ENCODE measurements at places on chromosomes 6 and 20.

DNA sequence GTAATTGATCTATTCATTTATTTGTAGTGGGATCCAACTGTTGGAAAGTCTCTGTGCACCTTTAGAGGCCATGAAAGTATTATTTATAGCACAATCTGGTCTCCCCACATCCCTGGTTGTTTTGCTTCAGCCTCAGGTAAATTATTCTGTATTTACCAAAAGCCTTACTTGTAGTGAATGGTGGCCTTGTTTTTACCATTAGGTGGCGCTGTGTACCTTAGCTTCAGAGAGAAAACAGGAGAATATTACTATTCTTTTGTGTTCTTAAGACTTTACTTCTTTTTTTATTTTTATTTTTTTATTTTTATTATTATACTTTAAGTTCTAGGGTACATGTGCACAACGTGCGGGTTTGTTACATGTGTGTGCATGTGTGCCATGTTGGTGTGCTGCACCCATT lies 23.7 kb downstream of the PEX7 start:
- DNase-seq = no peak

DNA sequence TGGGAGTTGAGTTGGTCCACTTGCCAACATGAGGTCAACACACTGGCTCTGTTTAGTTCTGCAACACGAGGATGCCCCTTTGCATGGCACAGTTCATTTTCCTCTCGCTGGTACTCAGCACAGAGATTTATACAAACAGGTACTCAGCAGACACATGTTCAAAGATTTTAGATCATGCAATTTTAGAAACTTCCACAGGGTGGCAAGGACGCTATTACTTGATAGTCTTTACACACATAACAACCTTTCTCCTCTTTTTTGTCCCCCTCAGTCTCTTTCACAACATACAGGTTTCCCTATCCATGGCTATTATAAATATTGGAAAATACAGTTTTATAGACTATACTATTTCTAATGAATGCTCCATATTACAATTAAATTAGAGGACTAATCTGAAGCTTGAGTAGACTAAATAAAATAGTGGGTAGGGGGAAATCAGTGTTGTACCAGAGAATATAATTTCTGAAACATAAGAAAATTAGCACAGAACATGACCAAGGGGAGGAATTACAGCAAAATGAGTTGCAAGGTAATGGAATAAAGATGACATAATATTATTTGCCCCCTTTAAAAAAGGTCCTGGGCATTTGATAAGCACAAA lies 331.8 kb upstream of the BTBD3 start:
- DNase-seq = no peak

- no peak for DNase-seq
Observed at GRCh38 chr6:69584913-69585729, 211.7 kb downstream of the LMBRD1 start.

DNA sequence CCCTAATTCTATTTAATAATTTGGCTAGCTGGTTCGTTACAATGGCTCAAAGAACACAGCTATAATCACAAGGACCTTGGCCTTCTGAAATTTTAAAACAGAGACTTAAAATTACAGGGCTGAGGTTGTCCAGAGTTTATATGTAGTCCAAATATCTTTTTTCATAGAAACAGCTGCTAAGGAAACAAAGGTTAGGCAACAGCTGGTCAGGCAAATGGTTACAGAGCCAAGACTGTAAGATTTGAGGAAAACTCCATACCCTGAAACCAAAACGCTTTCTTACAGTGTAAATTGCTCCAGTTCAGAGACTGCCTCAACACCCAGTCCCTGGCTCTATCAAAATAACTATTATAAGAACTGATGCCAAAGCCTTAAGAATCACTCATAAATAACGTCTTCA lies 9.7 kb upstream of the ARHGAP18 start:
- no peak for DNase-seq

DNA sequence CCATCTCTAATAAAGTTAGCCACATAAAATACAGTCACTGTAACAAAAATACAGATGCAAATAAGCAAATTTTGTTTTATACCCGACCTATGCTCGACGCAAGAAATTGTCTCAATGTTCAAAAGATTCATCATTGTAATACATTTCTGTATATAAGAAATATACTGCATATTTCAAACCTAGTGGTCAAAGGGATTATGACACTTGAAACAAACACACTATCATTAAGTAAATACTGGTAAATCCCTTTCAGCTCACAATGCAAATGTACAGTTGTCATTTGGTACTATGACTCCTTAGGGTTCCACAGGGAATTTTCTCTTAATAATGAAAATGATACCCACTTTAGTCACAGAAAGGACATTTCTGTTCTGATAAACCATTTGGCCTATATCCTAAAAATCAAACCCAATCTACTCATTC lies 2.2 kb downstream of the HIVEP2 start:
- no peak for DNase-seq

- no peak for DNase-seq
Observed at GRCh38 chr20:23415959-23416583, 5.2 kb downstream of the NAPB start.

DNA sequence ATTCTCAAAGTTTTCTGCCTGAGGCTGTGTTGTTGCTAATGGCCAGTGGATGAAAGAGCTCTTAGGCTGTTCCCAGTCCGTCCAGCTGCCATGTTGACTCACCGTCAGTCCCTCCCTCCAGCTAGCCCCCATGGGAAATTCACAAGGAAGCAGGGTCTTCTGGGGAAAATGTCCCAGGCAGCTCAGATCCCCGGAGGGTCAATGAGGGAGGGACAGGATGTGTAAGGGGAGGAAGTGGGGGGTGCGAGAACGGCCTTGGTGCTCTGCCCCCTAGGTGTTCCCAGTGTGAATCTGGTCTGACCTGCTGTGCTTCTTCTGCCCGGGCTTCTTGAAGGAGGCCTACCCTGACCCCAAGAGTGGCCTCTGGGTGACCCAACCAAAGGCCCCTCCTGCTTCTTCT lies 65.9 kb downstream of the CEBPB start:
- no peak for DNase-seq

- no peak for DNase-seq
Observed at GRCh38 chr6:21371676-21372171, 221.8 kb upstream of the SOX4 start.

Measured in stimulated activated CD8-positive, alpha-beta memory T cell treated with anti-CD3 and anti-CD28 coated beads, Interleukin-15, amount 100 ng/mL, for 24 hours (primary cell).